ENCODE measurements at places on chromosomes 13 and 19.

GRCh38 chr13:32300920-32301319 is 14.2 kb downstream of the ZAR1L start:
- no peak for DNase-seq

DNA sequence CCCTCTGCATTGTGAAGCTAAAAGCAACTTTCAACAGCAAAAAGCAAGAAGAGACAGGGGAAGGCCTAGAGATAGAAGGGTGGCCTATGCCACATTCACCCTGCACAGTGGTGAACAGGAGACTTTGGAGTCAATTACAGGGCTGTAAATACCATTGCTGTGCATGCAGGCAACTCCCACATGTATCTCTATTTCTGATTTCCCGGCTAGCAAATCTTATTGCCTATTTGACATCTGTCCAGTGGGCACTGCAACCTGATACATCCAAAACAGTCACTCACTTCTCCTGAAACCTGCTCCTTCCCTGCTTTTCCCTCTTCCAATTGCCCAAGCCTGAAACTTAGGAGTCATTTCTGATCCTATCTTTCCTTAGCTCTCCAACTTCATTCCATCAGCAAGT is 13.4 kb downstream of the RUBCNL start:
- no peak for DNase-seq

- DNase-seq, result no peak
Measured at GRCh38 chr13:21538753-21539152, 65.2 kb downstream of the MICU2 start.

GRCh38 chr19:13012690-13013608 is 17.7 kb downstream of the NFIX start:
- DNase-seq, result peak; percentile 37

DNA sequence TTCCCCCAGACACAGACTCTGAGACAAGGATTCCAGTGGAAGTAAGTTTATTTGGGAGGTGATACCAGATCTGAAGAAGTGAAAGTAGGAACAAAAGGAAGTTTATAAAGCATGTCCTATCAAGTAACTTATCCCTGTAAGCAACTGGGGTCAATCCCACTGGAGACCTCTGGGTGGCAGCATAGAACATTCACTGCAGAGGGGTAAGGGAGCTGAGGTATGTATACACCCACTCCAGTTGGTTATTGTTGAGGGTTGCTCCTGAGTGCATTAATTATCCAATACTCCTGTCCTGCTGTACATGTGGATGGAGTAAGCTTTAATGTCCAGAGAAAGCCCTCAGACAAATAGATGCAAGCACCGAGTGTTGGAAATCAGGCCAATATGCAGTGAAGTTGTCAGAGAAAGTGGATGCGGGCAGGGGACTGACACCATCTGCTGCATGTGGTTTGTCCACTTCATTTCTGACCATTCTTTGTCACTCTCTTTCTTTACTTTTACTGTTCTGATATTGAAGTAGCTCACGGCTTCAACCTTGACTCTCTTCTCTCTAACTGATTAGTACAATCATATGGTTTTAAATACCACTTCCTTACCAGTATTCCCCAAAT is 46.7 kb downstream of the NOTCH3 start:
- peak; percentile 72 for DNase-seq

DNA sequence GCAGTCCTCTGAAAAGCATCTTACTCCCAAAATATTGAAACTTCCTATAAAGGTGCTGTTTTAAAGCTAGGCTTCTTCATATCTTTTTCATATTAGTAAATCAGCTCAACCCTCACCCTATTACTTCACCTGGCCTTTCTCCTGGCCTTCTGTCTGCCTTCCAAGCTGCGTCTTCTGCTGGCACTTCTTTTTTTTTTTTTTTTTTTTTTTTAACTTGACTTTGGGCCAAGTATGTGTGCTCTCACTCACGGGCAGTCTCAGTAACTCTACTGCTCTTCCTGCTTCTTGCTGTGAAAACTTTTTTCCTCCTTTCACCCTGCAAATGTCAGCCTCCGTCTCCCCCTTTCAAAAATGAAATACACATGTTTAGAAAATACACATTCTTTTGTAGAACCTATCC is 41.2 kb upstream of the KCTD4 start:
- peak; percentile 73 for DNase-seq

DNA sequence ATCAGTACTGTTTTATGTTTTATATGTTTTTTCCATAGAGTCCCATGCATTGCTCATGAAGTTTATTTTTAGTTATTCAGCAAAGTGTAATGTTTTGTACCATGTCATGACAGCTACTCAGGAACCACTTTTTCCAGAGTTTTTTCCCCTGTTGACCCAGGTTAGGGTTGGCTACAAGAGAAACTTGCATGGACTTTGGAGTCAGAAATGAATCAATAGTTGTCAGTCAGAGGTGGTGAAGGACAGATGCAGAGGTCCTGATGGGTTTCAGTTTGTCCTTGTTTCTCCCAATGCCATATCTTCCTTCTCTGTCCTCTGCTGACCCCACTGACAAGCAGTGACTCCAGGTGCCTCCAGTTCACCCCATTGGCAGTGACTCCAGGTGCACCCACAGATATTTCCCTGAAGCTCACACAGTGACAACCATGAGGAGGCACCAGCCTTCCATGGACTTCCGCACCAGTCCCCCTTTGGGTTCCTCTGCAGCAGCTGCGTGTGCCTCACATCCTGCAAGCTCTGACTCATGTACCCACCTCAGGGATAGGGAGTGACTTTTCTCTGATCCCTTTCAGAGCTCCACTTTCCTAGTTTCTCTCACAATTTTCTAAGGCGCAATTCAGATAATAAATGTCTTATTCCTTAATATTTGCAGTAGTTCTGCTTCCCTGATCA is 92.1 kb downstream of the AKAP11 start:
- DNase-seq, result peak; percentile 71

Data from choroid plexus epithelial cell (primary cell).